CD4-positive, alpha-beta T cell treated with Interleukin-12 subunit alpha and Interleukin-12 subunit beta, for 1 hour (primary cell): ENCODE measurements at places on chromosomes 12 and 14.

GRCh38 chr12:131808744-131809371 lies 19.3 kb upstream of the MMP17 start:
- DNase-seq, result peak; percentile 23

GRCh38 chr12:39919790-39920189 lies 186.1 kb downstream of the SLC2A13 start:
- DNase-seq, result no peak

- no peak for DNase-seq
Measured at GRCh38 chr14:96688629-96689028, 108.6 kb upstream of the VRK1 start.

- DNase-seq, result no peak
Measured at GRCh38 chr12:114704096-114704495, 20.1 kb upstream of the TBX3 start.

DNA sequence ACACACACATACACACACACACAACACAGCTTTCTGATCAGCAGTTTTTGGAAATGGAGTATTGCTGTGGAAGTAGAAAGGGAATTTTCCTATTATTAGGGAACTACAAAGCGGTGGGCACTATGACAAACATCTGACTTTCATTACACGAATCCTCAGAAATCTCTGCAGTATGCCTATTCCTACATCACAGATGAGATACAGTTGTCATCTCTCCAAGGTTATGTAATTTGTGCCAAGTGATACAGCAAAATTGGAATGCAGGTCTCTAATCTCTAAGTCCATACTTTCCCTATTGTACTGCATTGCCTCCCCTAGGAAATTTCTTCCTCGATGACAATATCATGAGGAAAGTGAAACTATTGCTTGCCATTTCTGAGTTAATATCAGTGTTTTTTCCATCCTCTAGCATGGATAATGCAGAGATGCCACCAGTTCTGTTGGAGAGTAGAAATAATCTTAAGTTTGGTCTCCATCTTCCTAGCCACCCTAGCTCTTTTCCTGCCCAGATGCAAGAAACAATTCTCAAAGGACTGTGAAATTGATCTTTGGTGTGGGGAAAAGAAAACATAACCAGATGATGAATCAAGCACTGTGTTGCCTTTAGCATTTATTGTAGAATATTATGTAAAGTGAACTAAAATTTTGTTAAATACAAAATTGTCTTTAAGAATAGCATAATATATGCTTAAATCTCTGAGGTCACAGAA lies 94.7 kb downstream of the ERGIC2 start:
- no peak for DNase-seq

DNA sequence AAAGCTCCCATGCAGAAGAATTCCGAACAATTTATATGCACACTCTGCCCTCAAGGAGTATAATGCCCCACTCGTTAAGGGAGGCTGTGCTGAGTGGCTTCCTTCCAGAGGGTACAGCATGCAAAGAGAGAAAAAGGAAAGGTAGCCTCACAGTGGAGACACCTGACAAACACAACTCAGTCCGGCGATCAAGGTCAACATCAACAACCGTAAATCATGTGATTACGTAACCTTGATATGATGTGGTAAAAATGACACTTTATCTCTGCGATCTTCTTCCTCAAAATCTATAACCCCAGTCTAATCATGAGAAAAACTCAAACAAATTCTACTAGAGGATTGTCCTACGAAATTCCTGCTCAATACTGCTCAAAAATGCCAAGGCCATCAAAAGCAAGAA lies 400.5 kb upstream of the CCDC196 start:
- no peak for DNase-seq

- DNase-seq, result no peak
Measured at GRCh38 chr12:109247831-109248654, 61.0 kb downstream of the FOXN4 start.

- DNase-seq, result no peak
Measured at GRCh38 chr14:105012171-105012985, 8.5 kb downstream of the CDCA4 start.

- no peak for DNase-seq
Measured at GRCh38 chr12:24625103-24625502, 323.8 kb downstream of the BCAT1 start.

GRCh38 chr12:121364683-121365121 lies 12.5 kb upstream of the ANAPC5 start:
- no peak for DNase-seq

GRCh38 chr14:96145116-96145864 lies 59.3 kb upstream of the BDKRB2 start:
- no peak for DNase-seq

DNA sequence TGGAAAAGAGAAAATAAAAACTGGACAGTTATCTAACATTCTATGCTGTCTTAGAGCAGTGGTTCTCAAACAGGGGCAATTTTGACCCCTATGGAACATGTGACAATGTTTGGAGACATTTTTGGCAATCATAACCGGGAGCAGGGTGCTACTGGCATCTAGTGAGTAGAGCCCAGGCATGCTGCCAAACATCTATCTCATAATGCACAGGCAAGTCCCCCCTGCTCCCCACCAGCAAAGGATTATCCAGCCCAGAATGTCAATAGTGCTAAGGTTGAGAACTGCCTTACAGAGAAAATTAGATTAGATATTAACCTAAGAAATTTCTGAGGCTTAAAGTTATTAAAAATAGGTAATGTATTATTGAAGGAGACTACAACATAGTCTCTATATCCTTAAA lies 22.9 kb upstream of the CATSPERB start:
- no peak for DNase-seq

DNA sequence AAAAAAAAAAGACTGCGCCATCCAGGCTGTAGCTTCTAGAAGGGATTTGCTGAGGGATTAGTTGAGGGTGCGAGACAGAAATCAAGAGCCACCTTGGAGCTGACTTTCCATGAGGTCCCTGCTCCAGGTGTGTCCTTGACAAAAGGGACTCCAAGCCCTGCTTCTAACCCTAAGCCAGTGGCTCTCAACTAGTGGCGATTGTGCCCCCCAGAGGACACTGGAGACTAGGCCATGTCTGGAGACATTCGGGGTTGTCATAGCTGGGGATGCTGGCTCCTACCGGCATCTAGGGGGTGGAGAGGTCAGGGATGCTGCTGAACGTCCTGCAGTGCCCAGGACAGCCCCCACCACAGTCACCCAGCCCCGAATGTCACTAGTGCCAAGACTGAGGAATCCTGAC lies 40.6 kb downstream of the SPRING1 start:
- no peak for DNase-seq

DNA sequence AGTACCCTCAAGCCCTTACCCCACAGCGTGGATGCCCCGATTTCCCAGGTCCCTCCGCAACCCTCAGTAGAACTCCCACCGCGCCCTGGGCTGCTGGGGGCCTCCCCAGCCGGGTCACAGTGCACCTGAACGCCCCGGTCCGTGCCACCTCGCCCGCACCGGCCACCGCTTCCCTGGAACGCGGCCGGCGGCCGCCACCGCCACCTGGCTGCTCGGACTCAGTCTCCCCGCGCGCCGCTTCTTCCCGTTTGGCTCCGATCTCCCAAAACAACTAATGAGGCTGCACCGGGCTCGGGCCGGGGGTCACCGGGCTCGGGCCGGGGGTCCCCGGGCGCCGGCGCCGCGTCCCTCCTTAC lies 1.0 kb downstream of the ITPK1 start:
- peak; percentile 11 for DNase-seq

- no peak for DNase-seq
Measured at GRCh38 chr12:130253866-130254265, 83.8 kb upstream of the PIWIL1 start.

DNA sequence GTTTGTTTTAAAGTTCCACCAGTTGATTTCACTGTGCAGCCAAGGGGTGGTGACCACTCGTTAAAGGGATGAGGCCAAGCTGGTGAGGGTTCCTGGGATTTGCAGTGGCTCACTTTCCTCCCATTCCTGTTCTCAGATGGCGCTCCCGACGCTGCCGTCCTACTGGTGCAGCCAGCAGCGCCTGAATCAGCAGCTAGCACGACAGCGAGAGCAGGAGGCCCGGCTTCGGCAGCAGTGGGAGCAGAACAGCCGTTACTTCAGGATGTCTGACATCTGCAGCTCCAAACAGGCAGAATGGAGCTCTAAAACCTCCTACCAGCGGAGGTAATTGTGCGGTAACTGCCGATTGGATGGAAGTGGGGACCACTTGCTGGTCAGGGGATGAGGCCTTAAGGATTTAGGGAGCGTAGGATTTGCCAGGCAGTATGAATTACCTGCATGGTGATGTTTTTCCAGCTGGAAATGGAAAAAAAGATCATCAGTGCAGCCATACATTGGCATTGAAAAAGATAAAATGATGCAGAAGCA lies 2.9 kb downstream of the TCHP start:
- DNase-seq, result no peak

DNA sequence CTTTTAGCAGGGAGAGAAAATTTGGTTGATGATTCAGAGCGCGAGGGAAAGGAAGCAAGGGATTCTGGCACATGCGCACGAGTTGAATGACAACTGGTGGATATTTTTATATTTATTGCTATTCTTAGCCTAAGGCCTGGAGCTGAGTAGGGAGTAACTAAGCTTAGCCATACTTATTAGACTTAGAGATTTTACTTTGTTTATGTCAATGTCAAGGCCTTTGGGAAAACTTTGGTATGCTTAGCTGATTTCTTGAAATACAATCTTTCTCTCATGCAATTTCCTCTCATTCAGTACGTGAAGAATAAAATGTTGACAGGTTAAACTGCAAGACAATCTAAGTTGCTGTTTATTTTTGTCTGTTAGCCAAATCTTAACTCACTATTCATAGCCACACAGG lies 101.1 kb downstream of the CRADD start:
- DNase-seq, result no peak

GRCh38 chr12:16785524-16785923 lies 179.6 kb upstream of the LMO3 start:
- no peak for DNase-seq

- DNase-seq, result no peak
Measured at GRCh38 chr14:33056213-33056612, 117.5 kb downstream of the NPAS3 start.

GRCh38 chr14:21056520-21057163 lies 980 bp upstream of the RNASE8 start:
- no peak for DNase-seq

GRCh38 chr12:112543751-112544150 lies 125.0 kb downstream of the PTPN11 start:
- DNase-seq, result no peak

DNA sequence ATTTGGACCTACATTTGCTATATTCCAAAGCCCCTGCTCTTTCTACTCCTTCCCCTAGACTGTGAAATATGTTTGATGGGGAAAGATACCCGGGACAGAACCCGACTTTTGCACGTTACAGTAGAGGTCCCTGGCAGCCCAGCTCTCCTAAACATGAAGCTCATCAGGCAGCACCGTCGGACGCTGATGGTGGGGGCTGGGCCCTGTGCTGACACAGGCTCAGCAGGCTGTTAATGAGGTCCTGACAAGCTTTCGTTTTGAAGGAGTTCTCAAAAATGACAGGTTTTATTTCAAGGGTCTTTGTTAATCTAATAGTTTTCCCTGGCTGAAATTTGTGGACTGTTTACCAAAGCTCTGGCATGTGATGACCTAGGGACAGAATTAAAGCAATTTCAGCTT lies 102.3 kb downstream of the SLC25A47 start:
- DNase-seq, result no peak

- no peak for DNase-seq
Measured at GRCh38 chr14:26597589-26598080, at the start of gene NOVA1. Gene NOVA1 (minus strand): TSS chr14:26598033. CDS start chr14:26597436, 597 bp downstream.

DNA sequence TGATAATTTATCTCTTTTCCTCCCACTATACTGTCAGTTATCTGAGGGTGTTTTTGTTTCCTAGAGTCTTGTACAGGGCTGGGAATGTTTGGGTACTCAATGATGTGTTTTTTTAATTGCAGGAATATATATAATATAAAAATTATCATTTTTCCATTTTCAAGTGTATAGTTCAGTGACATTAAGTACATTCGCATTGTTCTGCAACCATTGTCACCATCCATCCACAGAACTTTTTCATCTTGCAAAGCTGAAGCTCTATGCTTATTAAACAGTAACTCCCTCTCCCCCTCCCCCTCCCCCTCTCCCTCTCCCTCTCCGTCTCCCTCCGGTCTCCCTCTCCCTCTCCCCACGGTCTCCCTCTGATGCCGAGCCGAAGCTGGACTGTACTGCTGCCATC lies 93.0 kb upstream of the MANSC4 start:
- DNase-seq, result no peak

DNA sequence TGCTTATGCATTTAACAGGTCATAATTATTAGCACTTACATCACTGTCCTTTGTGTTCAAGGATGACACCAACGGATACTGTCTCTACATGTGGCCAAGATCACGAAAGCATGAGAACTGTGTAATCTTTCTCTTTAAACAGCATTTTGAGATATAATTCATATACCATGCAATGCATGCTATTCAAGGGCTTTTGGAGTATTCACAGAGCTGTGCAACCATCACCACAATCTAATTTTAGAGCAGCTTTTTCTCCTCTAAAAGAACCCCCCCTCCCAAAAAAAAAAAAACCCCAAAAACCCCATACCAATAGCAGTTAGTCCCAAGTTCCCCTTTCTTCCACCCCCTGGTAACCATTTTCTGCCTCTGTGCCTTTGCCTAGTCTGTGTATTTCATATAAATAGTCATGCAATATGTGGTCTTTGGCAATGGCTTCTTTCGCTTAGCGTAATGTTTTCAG lies 60.6 kb downstream of the SPRING1 start:
- no peak for DNase-seq

DNA sequence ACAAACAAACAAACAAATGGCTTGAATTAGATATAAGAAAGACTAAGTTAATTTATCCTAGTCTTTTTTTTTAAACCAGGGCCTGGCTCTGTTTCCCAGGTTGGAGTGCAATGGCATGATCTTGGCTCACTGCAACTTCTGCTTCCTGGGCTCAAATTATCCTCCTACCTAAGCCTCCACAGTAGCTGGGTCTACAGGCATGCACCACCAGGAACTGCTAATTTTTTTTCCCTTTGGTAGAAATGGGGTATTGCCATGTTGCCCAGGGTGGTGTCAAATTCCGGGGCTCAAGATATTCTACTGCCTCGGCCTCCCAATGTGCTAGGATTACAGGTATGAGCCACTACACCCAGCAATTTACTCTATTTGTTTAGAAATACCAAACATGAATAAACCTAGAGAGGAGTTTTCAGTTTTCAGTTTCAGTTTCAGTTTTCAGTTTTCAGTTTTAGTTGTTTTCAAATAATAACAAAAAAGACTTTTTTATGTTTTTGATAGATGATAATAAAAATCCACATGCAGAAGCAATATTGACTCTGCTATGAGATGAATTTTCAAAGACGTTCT lies 817.0 kb downstream of the FLRT2 start:
- DNase-seq, result no peak

DNA sequence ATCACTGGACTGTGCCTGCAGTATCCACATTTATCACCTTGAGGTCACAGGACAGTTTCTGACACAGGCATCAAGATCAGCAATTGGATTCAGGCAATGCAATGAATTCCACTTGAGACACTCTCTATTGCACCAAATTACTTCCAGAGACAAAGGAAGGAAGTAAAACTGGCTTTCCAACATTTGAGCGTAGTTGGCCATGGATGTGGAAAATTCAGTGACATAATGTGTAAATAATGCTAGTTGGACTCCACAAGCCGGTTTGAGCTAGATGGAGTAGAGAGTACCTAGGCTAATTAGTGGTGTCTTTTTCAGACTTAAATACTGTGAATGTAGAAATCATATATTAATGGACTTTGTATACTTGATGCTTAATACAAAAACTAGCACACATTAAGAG lies 168.3 kb upstream of the SYT1 start:
- DNase-seq, result no peak
